ENCODE measurements at places on chromosomes 2 and 18.

- DNase-seq, result no peak
These were observed 42.8 kb upstream of the COL3A1 start for GRCh38 chr2:188931361-188931760.

DNA sequence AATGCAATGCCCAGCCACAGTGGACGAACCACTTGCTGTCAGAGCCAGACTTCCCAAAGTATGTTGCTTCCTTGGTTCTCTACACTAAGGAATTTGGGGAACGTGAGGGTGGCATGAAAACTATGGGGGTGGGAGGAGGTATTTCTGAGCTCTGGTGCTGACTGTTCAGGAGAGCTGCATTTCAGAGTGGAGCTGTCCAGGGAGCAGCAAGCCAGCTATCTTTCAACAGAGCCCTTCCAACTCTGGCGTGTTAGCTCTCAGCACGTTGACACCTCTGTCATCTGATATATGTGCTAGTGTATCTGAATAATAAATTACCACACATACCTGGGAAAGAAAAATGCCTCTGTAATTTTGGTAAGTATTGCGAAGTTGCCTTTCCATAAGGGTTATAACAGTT, 66.1 kb downstream of the SAP130 start:
- no peak for DNase-seq

DNA sequence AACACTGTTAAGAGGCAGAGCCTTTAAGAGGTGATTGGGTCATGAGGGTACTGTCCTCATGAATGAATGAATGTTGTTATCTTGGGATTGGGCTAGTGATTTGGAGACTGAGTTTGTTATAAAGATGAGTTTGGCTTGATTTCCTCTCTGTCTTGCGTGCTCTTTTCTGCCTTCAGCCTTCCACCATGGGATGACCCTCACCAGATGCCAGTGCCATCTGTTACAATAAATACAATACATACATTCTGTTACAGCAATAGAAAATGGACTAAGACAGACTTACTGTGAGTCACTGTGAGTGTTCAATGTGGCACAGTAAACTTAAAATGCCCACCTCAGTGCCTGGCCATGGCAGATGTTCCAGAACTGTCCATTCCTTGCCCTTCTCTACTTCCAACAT, 95.0 kb upstream of the ZFP36L2 start:
- DNase-seq, result no peak

DNA sequence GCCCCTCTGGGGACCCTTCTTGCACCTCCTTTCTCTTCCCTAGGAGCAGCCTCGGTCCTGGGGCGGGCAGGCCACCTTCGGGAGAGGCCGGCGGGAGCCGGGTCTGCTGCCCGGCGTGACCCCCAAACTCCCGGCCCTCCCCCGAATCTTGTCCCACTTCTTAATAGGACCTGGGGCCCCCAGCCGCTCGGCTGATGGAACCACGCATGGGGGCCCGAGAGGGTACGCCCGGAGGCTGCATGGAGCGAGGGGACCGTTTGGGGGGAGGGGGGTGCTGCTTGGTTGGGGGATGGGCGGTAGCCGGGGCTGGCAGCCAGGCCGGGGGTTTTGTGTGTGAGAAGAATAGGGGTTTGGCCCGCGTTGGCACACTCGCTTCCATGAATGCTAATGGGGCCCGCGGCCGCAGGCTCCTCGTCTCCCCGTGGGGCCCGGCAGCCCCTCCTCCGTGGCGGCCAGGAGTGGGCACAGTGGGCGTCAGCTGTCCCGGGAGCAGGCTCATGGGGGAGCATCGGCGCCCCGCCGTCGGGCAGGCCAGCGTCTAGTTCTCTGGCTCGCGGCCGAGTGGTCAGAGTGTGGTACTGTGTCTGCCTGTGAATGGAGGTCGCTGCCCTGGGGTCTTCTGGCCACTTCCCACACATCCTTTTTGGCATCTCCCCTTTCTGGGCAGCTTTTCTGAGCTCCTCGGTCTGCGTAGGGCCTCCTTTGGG, 1.0 kb downstream of the GAREM2 start:
- no peak for DNase-seq

GRCh38 chr18:62586781-62587487, 64.1 kb downstream of the ZCCHC2 start:
- DNase-seq, result no peak

GRCh38 chr2:197011801-197012641, 85.5 kb upstream of the PGAP1 start:
- peak; percentile 15 for DNase-seq

Measured in right lung (tissue), 10 donors.